Myocyte (in vitro differentiated cells): ENCODE measurements at places on chromosomes 7 and 10. TPM values are rescaled to one million over a fixed set of nuclear protein-coding genes. Genes with fewer than 3 reads are reported as not detected.

GRCh38 chr7:83996879-83997278, 197.7 kb downstream of the SEMA3A start:
- DNase-seq: no peak

GRCh38 chr10:18418541-18419215, 232.7 kb downstream of the NSUN6 start:
- no peak for DNase-seq

- peak; percentile 88 for DNase-seq
Measured at GRCh38 chr7:80134536-80135308, at the start of gene GNAI1. Gene GNAI1, plus strand, starts transcription at chr7:80134831. Its CDS starts 330 bp downstream, at chr7:80135161.

- DNase-seq: no peak
Measured at GRCh38 chr10:19054289-19054835, 5.8 kb downstream of the MALRD1 start.

DNA sequence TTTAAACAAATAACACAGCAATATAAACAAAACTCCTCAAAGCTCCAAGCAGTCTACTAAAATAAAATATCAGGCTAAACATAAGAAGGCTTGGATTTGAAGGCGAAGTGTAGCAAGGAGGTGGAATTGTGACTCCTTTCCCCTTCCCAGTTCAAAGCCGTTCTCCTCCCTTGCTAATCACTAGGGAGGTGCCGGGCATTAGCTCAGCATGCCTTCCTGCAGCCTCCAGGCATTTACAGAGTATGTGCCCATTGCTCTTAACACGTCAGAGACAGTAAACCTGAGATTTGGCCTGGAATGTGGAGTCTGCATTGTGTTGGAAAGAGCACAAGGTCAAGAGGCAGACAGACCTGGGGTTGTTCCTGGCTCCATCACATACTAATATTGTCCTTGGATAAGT, 15.6 kb downstream of the CNNM1 start:
- DNase-seq: no peak

DNA sequence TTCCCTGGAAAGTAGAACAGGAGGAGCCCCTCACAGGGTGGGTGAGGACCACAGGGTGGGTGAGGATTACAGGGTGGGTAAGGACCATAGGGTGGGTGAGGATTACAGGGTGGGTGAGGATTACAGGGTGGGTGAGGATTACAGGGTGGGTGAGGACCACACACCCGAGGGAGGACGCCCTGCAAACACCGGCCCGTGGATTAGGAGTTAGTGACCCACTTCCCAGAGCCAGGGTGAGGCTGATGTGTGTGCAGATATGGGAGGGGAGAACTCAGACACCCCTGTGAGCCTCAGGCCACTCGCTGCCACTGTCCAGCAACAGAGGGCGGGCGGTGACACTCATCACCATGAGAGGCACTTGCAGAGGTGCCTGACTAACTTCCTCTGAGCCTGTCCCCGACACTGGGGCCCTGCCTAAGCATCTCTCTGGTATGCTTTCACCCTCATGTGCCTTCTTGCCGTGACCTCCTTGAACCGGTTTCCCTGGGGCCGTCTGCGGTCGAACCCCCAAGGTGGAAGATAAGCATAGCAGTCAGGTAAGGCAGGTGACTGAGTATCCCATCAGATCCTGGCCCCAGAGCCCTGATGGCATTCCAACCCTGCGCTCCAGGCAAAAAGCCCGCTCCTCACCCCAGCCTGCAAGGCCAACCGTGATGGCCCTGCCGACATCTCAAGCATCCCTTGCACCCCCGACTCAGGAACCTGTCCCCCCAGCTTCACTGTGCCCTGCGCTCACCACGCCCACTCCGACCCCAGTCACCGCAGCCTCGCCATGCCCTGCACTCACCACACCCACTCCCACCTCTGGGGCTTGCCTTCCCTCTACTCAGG, 74.1 kb downstream of the FAM53B start:
- no peak for DNase-seq

DNA sequence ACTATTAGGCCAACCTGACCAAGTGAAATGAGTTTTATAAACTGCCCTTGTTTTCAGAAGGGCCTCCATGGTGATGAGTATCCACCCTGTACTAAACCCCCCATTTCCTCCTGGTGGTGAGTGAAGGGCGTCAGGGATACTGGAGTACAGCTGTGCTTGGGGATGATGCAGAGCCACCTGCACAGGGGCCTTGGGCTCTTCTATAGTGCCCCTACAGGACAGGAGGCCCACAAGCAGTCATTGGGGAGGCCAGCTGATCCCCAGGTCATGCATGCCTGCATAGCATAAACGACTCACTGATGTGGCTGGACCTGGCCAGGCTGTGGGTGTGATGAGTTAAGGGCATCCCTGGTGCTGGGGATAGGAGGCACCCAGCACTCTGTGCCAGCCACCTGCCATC, 114.1 kb upstream of the CELF2 start:
- no peak for DNase-seq

DNA sequence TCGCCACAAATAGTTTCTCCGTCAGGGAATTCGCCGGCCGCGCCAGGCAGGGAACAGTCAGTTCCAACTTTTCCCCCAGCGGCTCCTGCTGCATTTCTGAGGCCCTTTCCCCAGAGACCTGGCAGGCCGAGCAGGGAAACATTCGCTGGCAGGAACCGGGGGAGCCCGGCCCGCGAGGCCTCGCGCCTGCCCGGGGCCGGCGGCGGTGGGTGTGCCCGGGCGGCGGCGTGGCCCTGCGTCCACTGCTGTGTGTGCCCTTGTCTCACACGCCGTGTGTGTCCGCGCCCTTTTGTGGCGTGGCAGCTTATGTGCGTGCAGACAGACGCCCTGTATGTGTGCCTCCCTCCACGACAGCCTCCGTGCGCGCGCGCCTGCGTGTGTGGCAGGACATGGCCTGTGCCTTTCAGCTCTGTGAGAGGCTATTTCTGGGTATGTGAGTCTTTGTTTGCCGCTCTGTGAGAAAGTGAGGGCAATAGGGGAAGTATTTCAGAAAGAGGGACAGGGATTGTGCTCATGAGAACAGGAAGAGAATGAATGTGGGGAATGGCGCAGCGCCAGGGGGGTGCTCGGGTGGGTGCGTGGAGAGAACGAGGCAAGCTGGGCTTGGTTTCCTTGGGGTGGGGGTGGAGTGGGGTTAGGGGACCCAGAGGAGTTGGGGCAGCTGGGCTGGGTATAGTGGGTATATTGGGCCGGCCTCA, 689 bp upstream of the SMARCD3 start:
- peak; percentile 94 for DNase-seq

- no peak for DNase-seq
Measured at GRCh38 chr7:24325708-24326107, 41.7 kb downstream of the NPY start.

DNA sequence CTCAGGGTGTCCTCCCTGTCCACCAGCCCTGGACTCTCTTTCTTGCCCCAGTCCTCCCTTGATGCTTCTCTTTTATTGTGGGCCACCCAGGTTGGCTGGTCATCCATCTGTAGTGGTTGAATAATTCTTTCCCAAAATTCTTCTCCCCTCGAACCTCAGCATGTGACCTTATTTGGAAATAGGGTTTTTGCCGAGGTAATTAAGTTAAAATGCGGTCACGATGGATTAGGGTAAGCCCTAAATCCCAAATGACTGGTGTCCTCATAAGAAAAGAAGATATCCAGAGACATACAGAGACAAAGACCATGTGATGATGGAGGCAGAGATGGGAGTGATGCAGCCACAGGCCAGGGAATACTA, 74.3 kb downstream of the GFRA1 start:
- DNase-seq: no peak

GRCh38 chr7:73704640-73705550, 14.6 kb downstream of the STX1A start:
- peak; percentile 21 for DNase-seq

PRPS1L1 gene
- total RNA-seq: not detected in 2 replicates

PHKG1 gene
- 35.2 and 57.5 TPM in 2 replicates for total RNA-seq
